RKO (cell line): ENCODE measurements at places on chromosomes 5 and 9.
A peak's percentile ranks its signal among the peaks of the same experiment; 100 is the strongest.

GRCh38 chr5:114355086-114355830 is 6.6 kb upstream of the KCNN2 start:
- DNase-seq, result no peak

GRCh38 chr5:20500546-20500945 is 512.5 kb upstream of the CDH18 start:
- DNase-seq, result no peak

DNA sequence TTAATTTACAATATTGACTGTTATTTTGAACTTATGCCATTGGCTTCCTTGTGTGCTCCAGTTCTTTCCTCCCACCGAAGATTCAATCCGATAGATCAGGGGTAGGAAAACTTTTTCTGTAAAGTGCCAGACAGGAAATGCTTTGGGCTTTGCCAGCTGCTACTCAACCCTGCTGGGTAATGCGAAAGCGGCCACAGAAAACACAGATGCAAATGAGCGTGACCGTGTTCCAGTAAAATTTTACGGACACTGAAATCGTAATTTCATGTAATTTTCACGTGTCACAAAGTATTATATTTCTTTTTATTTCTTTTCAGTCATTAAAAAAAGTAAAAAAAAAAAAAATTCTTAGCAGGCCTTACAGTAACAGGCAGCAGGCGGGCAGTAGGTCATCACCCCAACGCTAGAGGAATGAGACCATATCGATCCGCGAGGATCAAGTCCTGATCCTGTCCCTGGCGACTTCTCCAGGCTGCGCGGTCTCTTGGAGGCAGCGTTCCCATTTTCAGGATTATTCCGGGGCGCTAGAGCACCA is 599 bp downstream of the NMRK1 start:
- peak; percentile 82 for DNase-seq

- DNase-seq, result no peak
These were observed 34.2 kb downstream of the FOXI1 start for GRCh38 chr5:170139786-170140335.

GRCh38 chr5:78717674-78718584 is 69.4 kb upstream of the LHFPL2 start:
- DNase-seq, result peak; percentile 12

DNA sequence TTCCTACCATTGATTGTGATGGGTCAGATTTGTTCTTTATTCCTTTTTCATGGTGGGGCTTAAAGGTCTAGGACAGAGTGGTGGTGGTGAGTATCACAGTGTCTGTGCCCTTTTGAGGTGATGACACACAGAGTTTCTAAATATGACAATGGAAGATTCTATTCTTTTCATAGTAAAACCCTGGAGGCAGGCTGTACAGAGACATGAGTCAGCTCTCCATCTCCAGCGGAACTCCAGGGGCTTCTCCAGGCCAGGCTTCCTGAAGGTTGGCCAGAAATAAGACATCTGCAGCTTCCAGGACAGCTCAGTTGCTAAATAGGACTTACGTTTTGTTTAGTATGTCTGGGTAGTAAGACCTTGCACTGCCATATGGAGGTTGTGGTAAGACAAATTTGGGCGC is 229.5 kb downstream of the CD180 start:
- no peak for DNase-seq

- DNase-seq, result no peak
These were observed 89.7 kb downstream of the DAP start for GRCh38 chr5:10671041-10672008.

DNA sequence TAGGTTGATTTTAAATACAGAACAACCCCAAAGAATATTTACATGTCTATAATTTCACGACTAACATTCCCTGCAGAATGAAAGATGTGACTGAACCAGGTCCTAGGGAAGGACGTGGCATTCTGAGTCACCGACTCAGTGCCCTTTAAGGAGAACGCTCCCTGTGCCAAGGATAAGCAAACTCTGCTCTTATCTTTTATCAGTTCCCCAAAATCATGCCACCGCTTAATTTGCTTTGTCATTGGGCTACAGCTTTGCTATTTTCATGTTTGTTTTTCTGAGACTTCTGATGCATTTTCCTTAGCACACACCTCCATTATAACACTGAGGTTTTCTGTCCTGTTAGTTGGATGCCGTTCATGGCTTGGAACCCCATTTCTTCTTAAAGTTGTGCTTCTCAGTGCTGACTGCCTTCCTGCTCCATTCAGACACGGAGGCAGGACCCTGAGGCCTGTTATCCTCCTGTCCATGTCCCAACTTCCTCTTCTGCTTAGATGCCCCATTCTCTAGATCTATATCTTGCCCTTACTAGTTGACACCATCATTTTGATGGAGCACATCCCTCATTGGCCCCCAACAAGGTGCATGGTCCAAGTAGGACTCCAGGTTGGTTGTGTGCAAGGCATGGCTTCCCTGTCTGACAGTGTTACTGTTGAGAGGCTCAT is 11.2 kb upstream of the SEMA4D start:
- DNase-seq, result no peak

GRCh38 chr5:41143131-41143901 is 70.0 kb downstream of the C6 start:
- DNase-seq, result no peak

GRCh38 chr9:36140086-36141084 is 3.9 kb downstream of the GLIPR2 start:
- DNase-seq, result no peak

DNA sequence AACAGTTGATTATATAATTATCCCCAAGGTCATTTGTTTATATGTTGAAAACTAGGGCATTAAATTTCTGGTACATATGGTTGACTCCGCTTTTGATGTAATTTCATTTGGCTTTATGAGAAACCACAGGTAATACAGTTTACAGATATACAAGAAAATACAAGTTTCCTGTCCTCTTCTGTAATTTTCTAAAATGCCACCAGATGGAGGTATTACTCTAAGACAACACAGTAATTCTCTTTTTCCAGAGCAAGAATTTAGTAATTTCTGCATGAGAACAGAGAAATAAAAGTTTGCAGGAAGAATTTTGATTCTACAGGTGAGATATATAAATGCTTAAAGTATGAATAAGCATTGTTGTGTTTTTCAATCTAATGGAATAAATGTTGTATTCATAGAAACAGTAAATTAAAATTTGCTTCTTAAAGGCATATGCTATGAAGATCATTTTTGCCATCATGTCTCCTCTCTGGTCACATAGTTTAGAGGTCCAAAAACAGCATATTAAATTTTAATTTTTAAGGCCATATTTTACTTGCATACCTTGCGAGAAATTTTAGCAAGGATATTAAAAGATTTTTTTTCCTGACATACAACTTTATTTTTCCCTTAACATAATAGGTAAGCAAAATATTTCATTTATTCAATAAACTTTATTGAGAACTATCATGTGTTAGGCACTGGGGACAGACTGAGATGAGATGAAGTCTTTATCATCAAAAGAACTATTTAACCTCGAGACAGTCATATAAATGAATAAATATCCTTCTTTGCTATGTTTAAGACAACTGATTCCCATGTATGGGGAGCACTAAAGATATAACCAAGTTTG is 22.7 kb downstream of the CHD1 start:
- DNase-seq, result peak; percentile 75

GRCh38 chr5:144191998-144192397 is 21.3 kb downstream of the KCTD16 start:
- peak; percentile 59 for DNase-seq

DNA sequence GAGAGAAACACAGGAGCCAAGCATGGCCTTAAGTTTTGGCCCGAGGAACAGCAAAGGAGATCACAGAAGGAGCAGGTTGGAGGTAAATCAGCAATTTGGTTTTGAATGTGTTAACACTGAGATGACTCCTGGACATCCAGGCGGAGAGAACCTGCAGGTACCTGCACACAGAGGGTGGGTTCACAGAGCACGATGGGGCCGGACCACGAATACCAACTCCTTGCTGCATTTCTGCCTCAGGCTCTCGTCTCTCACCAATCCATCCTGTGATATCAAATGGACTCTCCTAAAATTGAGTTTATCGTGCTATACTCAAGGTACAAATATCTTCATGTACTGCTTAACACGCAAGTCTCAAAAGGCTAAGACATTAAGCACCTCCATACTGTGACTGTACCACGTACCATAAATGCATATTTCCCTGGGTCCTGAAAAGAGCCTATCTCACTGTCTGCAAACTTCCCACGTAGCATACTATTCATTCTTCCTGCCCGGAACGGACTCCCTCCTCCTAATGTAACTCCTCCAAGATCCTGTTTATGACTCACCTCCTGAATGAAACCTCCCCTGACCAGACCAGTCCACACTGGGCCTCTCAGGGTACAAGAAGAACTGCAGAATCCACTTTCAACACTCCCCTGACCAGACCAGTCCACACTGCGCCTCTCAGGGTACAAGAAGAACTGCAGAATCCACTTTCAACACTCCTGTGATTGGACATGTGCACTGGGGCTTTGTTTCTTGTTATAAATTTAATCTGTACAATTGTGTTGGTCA is 380.8 kb upstream of the RFX3 start:
- peak; percentile 69 for DNase-seq

- DNase-seq, result no peak
These were observed 82.5 kb downstream of the LRRC70 start for GRCh38 chr5:62661126-62661525.

DNA sequence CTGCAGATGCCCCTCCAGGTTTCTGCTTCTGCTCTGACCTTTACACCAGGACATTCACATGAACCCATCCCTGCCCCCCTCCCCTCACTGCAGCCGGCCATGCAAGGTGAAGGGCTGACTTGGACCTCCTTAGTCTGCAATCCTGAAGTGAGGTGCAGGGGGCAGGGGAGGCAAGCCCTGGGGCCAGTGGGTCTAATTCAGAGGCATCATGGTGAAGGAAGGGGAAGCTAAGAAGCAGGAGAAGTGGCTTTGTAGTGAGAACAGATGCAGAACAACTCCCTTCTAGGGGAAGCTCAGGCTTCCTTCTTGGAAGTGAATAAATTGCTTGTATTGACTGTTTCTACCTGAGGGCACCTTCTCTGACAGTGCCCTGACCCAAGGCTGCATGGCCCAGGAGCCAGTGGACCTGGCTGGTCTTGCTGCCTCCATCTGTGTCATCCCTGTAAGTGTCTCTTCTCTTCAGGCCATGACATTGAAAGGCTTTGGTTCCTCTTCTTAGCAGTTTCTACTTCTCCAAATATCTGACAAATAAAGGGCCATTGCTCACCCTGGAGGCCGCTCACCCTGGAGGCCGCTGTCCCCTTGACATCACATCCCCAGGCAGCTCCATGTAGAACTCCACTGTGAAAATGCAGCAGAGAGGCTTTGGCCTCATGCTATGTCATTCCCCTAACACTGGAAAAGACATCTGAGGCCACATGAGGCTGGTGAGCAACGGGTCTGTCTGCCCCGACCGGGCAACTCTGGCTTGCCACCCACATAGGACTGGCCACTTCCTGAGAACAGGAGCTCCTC is 55.3 kb downstream of the GADD45G start:
- DNase-seq, result no peak
